ENCODE measurements at places on chromosomes 7 and 10.

- peak; percentile 88 for DNase-seq
Measured at GRCh38 chr10:78754269-78755062, 314.3 kb upstream of the ZMIZ1 start.

- DNase-seq = no peak
Measured at GRCh38 chr10:128781637-128782036, 655.4 kb upstream of the MKI67 start.

GRCh38 chr7:105617280-105618015, 36.2 kb upstream of the EFCAB10 start:
- no peak for DNase-seq

DNA sequence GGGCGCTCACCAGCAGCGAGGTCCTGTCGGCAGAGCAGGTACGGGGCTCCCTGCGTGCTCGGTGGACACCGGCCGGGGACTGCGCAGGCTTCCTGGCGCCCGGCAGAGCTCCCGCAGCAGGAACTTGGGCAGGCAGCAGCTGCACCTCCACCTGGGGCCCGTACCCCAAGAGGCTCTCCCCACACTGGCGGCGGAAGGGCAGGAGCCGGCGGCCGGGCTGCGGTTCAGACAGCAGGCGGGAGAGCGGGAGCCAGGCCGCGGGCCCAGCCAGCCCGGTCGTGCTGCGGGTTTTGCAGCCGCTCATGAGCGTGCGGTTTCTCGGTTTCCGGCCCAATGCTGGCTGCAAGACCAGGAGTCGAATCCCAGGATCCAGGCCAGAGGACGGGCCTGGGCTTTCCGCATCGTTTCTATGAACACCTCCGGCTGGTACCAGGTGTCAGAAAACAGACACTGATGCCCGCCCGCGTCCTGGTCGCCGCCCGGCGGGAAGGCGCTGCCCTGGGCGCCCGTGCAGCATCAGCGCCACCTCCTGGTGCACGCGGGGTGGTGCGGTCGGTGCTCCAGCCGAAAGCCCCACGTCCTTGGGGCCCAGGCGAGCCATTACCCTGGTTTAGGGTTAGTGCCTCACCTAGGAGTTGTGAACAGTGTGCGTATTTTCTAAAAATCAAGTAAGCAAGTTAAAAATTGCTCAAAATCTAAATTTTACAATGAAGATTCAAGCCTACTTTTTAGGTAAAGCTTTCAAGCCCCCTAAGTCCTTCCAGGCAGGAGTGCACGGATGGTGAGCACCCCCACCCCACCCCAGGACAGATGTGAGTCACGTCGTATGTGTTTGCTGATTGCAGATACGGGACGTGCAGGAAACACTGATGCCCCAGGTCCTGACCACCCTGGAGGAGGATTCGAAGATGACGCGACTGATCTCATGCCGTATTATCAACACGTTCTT, 47.4 kb upstream of the PRKAR1B start:
- peak; percentile 69 for DNase-seq

GRCh38 chr7:139673230-139673629, 104.6 kb downstream of the HIPK2 start:
- DNase-seq = no peak

- DNase-seq = no peak
Measured at GRCh38 chr7:139078399-139078798, 31.1 kb downstream of the ZC3HAV1 start.

GRCh38 chr10:64408391-64409183, 887.4 kb downstream of the REEP3 start:
- DNase-seq = no peak

- DNase-seq = no peak
Measured at GRCh38 chr10:33487014-33487776, 152.7 kb upstream of the NRP1 start.

DNA sequence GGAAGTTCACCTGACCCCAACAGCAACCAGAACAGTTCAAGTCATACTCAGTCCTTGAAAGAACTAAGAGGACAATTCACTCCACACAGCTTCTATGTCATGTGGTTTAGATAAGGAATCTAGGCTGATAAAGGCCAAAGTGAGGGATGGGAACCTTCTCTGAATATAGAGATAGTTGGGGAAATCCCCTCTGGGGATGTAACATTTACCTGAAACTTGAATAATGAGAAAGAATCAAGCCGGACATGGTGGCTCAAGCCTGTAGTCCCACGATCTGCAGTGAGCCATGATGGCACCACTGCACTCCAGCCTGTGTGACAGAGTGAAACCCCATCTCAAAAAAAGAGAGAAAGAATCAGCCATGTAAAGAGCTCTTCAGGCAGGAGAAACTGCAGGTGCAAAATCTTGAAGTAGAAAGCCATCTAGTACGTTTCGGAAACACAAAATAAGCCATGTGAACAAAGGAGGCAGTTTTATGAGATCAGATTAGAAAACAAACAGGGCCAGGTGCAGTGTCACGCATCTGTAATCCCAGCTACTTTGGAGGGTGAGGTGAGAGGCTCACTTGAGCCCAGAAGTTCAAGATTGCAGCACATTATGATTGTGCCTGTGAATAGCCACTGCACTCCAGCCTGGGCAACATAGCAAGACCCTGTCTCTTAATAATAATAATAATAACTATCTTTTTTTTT, 4.5 kb upstream of the DNMBP start:
- DNase-seq = no peak

DNA sequence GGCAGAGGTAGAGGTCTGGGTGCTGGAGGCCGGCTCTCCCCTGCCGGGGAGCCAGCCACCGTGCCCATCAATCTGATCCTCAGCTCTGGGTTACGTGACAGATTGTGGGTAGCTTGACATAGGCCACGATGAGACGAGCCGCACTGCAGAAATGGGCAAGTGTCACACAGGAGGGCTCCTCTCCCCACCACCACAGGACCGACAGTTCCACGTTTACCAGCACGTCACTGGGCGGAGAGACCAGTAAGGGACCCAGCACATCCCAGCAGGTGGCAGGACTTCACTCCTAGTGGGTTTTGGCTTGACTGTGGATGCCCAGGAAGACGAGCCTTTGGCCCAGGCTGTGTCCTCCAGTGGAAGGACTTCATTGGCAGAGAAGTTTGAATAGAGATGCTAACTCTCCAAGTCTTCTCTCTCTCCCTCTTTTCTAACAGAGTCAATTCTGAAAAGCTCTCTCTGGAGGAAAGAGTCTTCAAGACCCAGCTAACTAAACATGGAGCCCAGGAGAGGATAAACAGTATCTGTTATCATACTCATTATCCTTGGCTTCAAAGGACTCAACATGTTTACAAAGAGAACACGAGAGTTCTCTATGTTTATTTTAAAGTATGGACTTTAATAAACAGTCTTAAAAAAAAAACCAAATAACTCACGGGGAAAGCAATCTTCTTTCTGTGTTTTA, 129.3 kb upstream of the JCAD start:
- DNase-seq = no peak

DNA sequence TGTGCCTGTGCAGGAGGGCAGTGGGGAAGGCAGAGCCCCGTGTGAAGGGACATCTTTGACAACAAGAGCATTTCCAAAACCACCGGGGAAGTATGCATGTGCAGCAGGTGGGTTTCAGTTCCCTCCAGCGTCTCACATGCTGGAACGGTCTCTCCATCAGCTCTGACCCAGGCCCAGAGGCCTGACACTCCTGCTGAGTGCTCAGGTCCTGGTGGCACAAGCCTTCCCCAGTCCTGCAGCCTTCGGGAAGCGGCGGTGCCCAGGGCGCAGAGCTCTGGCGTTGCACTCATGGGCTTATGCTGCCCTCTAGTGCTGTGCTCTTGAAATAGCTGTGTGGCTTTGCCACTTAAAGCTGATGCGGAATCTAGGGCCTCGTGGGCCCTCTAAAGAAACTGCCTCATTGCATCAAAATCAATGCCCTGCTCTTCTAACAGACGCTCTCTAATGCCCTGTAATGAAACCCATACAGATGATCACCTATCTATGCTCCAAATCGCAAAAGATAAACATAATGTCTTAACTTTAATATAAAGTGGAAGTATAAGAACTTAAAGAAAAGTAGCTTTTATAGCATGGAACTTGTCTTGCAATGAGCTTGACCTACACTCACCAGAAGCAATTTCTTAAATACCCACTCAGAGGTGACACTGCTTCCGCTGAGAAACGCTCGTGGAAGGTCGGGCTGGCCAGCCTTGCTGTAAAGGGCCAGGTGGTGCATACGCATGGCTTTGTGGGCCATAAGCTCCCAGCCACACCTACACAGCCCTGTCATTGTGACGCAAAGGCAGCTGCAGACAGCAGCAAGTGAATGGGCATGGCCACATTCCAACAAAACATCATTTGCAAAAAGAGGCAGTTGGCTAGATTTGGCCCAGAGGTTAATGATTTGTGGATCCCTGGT, 38.6 kb downstream of the CLRN3 start:
- peak; percentile 57 for DNase-seq

DNA sequence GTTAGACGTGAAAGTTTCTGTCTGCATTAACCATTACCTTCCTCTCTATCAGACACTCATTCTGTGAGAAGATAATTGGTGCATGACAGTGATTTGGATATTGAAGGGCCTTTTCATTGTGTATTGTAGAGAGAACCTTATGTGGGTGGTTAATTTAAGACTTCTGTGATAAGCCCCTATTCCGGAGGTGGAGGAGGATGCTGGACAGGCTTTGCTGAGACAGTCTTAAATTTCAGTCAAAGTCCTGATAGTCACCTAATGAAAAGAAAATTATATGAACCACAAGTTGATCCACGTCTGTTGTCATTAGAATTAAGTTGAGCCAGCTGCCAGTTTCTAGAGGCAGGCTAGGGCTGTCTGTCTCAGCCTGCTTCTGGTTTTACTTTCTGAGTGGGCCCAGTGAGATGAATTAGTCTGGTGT, 62.9 kb downstream of the CELF2 start:
- no peak for DNase-seq

- no peak for DNase-seq
Measured at GRCh38 chr10:33665501-33665900, 331.0 kb upstream of the NRP1 start.

- DNase-seq = no peak
Measured at GRCh38 chr10:62054830-62055229, 153.3 kb downstream of the ARID5B start.

GRCh38 chr10:30432622-30433305, 1.2 kb upstream of the MAP3K8 start:
- DNase-seq = peak; percentile 56

- DNase-seq = no peak
Measured at GRCh38 chr7:30231271-30231670, 53.1 kb upstream of the ZNRF2 start.

- DNase-seq = no peak
Measured at GRCh38 chr7:44310221-44310848, 15.1 kb downstream of the CAMK2B start.

- DNase-seq = no peak
Measured at GRCh38 chr7:151674161-151674920, 154.6 kb upstream of the RHEB start.

GRCh38 chr7:55244006-55244745, 121.0 kb upstream of the LANCL2 start:
- no peak for DNase-seq

GRCh38 chr7:353746-354325, 63.9 kb downstream of the FOXL3 start:
- no peak for DNase-seq
